ENCODE measurements at places on chromosomes 3 and 15. TPM values are rescaled to one million over a fixed set of nuclear protein-coding genes. Genes with fewer than 3 reads are reported as not detected.

TMOD2 gene
- 3.5 TPM for total RNA-seq

WDR49 gene
- total RNA-seq, result not detected

UBAP1L gene
- total RNA-seq, result under 0.01 TPM

SLC35G2 gene
- 5.9 TPM for total RNA-seq

ZNF860 gene
- 0.17 TPM for total RNA-seq

TPRG1 gene
- total RNA-seq, result not detected

RAF1 gene
- total RNA-seq, result 75.8 TPM

ZPLD1 gene
- not detected for total RNA-seq

PRSS50 gene
- not detected for total RNA-seq

ATP8B4 gene
- total RNA-seq, result 0.34 TPM

ATP13A4 gene
- 0.15 TPM for total RNA-seq

SLC6A20 gene
- total RNA-seq, result not detected

ALDH1L1 gene
- total RNA-seq, result 0.15 TPM

STRC gene
- not detected for total RNA-seq

ITIH1 gene
- not detected for total RNA-seq

STRIT1 gene
- not detected for total RNA-seq

CHDH gene
- 0.34 TPM for total RNA-seq

AHSG gene
- total RNA-seq, result not detected

UNC13C gene
- total RNA-seq, result not detected

LMAN1L gene
- not detected for total RNA-seq

THSD4 gene
- 14.7 TPM for total RNA-seq

Measured in bronchus fibroblast of lung (primary cell).